ENCODE measurements at places on chromosomes 7 and 10. TPM values are rescaled to one million over a fixed set of nuclear protein-coding genes. Genes with fewer than 3 reads are reported as not detected.

Gene TMEM140
- total RNA-seq: 6.1 TPM

Gene MSMB
- total RNA-seq: 4.0 TPM

Gene HOXA13
- total RNA-seq: 0.68 TPM

Gene ARHGAP12
- 62.3 TPM for total RNA-seq

Gene PLEKHS1
- total RNA-seq: not detected

Gene GJD4
- total RNA-seq: not detected

Gene HIBADH
- 37.3 TPM for total RNA-seq

GRCh38 chr10:63286340-63286739, 153.2 kb downstream of the NRBF2 start:
- no peak for DNase-seq

GRCh38 chr7:131619336-131620305, 63.2 kb upstream of the PODXL start:
- peak; percentile 96 for DNase-seq

GRCh38 chr7:151819866-151820265, 57.0 kb downstream of the PRKAG2 start:
- peak; percentile 41 for DNase-seq

GRCh38 chr10:13346283-13347042, 1.6 kb downstream of the SEPHS1 start:
- DNase-seq: no peak

DNA sequence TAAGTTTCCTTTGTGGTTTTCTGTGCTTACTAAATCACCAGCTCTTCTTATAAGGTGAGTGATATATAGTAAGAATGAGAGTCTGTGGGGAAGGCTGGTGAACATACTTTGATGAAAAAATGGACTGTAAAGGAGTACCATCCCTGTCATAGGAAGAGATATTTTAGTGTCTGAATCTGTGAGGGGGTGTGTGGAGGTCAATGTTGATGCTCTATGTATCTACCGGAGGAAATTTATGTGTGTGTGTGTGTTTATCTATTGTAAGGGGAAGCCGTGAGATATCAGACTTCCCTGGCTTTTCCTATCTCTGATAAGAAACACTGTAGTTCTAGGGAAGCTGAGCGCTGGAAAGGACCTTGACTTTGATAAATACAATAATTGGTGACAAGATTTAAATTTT, 179.0 kb downstream of the PCDH15 start:
- DNase-seq: no peak

GRCh38 chr7:67311901-67312300, 315.3 kb downstream of the TYW1 start:
- no peak for DNase-seq

DNA sequence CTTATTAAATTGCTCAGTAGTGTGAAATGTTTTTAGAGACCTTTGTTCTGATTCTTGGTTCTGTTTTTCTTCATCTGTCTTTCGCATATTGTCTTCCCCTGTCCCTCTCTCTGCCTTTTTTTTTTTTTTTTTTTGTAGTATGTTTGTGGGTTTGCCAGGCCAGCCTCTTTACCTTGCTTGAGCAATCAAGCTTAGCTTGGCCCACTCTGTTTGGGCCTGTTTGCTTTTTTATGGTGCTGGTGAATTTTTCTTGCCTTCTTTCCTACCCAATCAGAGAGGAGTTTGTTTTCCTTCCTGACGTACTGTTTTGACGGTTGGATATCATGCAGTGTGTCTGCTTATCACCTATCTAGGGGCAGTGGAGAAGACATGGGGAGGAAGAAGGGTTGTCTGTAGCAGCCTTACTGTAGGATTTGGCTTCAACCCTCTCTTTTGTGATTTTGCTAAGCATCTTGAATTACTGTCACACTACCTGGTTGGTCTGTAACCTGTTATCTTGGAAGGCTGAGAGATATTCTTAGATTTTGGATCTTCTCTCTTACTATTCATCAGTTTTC, 64.0 kb downstream of the BBS9 start:
- no peak for DNase-seq

DNA sequence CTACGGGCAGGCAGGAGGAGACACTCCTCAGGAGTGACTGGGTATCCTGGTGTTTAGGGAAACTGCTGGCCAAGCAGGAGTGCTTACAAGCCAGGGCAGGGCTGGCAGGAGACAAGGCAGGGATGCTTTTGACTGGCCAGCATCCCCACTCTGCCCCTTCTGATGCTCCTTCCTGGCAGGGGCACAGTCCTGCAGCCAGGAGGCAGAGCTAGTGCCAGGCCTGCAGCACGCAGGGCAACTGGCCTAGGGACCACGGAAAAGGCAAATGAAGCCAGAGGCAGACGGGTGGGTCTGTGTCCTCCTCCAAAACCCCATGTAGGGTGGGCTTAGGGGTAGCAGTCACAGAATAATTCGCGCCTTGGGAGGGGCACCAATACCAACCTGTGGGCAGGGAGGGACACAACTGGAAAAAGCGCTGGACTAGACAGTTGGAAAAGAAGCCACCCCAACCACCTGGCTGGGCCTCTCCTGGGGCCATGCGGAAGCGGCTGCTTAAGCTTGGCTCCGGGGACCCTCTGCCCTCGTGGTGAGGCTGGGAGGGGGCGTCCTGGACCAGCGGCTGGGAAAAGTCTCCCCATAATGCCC, 4.8 kb downstream of the IMPDH1 start:
- DNase-seq: no peak

DNA sequence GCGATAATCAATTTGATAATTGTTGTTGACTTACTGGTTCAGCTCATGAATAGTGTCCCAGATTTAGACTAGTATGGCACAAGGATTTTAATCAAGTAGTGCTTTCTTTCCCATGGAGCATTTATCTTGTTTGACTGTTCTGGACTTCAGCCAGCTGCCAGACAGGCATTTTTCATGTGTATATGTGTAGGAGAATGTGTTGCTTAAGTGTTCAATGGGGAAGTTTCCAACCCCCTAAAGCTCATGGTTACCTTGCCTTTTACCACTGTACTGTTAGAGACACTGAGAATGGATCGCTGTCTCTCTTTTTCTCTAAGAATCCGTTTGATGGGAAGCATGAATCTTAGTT, 103.9 kb downstream of the LRRC4 start:
- DNase-seq: no peak

GRCh38 chr10:118266098-118266748, 75.9 kb downstream of the FAM204A start:
- DNase-seq: no peak

DNA sequence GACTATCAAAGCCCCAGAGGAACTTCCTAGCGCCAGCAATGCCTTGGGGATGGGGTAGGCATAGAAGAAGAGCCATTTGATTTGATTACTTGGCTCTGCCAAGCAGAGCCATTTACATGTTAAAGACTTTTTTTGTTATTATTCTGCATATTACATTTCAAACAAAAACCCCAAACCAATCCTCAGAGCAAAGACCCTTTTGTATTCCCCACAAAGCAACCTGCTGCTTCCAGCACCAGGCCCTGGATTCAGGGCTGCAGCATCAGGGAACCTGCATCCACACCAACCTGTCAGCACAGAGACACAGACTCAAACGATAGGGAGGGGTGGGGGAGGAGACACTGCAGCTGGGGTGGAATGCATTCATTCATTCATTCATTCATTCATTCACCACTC, 73.2 kb downstream of the GRID1 start:
- no peak for DNase-seq

DNA sequence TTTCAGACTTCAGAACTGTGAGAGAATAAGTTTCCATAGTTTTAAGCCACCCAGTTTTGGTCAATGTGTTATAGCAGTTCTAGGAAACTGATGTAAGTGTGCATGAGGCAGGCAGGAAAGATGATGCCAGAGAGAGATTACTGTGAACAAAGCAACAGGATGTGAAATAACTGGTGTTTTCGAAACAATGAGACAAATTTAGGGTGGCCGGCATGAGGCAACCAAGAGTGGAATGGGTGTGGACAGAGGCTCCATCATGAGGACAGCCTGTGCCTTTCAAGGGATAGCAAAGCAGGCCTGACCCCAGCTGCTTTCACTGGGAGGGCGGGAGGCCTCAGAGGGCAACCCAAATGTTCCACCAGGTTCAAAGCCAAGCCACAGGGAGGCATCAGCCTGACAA, 67.3 kb upstream of the UCN3 start:
- DNase-seq: no peak

GRCh38 chr7:77370606-77371005, 45.5 kb downstream of the GSAP start:
- no peak for DNase-seq

- DNase-seq: peak; percentile 56
Measured at GRCh38 chr7:47622946-47623640, 41.2 kb upstream of the TNS3 start.

DNA sequence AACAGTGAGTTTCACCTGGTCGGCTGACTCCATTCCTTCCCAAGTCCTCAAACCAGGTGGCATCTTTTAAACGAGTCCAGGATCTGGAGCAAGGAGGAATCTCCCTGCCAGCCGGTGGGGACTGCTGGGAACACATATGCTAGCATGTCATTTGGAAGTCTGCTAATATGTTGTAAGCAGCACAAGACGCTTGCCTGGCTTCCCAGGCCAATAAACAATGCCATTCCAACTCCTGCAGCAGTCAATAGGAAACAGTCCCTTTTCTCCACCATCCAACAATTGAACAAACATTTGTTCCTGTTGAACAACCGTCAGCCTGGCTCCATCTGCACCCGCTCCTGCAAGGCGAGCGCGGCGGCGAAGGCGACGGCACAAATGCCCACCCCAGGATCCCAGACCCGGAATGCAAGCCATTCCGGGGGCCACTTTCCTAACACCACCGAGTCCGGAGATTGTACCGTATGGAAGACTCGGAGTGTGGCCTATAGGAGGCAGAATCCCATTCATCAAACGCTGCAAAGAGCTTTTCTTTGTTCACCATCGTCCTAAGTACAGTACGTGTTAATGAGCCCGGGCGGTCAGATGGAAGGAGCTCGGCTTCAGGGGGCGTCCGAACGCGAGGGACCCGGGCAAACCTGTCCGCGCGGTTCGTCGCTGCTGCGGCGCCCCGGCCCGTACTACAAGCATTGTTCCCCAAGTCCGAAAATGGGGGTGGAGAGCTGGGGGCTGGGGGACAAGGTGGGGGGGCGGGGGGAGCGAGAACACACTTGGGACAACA, 1.6 kb downstream of the FAM53B start:
- peak; percentile 40 for DNase-seq

- peak; percentile 28 for DNase-seq
Measured at GRCh38 chr10:22658745-22659410, 55.5 kb downstream of the PIP4K2A start.

- peak; percentile 59 for DNase-seq
Measured at GRCh38 chr10:93815304-93816096, 57.8 kb downstream of the LGI1 start.

DNA sequence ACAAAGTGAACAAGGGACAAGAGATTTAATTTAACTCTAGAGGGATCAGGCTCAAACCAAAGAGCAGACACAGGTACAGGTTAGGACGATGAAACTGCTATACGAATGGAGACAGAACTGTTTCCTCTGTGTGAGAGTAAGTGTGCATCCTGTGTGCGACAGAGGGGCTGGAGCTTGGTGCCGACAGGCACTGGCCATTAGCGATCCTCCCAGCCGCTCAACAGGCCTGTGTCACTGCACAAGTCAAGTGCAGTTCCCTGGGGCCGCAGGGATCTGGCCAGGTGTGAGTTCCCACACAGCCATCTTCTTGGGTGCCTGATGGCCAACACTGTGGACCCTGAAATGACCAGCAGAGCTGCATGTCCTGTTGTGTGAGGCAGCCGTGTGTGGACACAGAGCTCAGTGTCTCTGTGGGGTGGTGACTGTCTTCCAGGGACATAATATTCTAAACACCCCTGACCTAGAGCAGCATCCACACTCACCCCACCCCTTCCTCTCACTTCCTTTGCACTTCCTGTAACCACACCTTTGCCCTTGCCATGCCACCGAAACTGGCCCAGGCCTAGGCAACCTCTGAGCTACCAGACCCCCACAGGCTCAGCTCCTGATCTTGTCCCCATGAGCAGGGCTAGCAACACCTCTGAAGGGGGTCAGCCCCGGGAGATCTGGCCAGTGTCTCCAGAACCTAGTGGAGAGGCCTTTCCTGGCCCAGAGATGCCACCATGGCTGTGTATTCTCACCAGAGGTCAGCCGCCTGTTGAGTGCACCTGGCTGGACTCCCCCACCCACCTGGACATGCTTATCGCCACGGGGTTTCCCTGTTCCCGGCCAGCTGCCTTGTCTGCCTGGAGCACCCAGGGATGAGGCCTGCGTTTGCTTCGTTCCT, 11.7 kb upstream of the TBRG4 start:
- no peak for DNase-seq

DNA sequence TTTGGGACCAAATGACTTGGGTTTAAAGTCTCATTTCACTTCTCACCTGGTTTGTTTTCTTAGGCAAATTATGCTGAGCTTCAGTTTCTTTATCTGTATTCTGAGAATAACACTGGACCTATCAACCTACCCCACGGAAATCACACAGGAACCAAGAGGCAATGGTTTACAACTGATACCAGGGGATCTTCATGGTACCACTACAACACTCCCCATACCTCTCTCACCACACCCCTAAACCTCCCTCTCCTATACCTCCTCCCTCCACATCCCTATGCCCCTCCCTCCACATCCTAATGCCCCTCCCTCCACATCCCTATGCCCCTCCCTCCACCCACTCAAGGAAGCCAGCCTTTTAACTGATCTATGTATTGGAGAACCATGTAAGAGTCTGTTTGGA, 9.9 kb downstream of the FAM204A start:
- no peak for DNase-seq

GRCh38 chr7:88789480-88790064, 6.0 kb downstream of the TEX47 start:
- DNase-seq: no peak

DNA sequence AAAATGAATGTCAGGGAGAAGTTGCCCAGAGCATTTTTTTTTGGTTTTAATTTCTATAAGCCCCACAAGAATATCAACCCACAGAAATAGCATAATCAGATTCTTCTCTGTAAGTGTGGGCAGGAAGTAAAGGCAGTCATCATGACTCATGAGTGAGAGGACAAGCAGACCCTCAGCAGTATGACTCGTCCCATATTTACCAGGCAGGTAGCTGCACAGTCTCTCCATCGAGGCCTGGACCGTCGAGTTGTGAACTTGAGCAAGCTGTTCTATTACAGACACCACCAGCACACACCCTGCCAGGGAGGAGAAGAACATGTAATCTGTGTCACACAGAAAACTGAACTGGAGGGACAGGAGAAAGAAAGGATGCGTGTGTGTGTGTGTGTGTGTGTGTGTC, 37.8 kb downstream of the AOAH start:
- DNase-seq: no peak

DNA sequence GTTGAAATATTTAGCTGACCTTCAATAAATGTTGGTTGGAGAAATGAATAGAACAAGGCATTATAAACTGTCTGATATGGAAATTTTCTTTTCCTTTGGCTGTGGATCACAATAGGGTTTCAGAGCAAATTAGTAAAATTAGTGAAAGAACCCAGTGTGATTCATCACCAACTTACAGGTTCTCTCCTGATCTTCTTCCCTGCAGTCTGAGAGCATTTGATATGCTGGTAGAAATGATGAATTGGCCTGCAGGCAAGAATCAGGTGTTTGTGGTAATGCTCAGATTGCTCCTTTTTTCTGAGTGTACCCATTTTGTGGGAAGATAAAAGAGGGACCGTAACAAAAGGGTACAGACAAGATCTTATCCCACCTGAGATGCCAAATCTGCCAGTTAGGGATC, 51.9 kb downstream of the BTAF1 start:
- DNase-seq: no peak

GRCh38 chr7:101542527-101543241, 86.4 kb downstream of the MYL10 start:
- DNase-seq: peak; percentile 83

- DNase-seq: no peak
Measured at GRCh38 chr7:103813970-103814369, 175.5 kb downstream of the RELN start.

- no peak for DNase-seq
Measured at GRCh38 chr10:22491480-22491879, 146.2 kb downstream of the SPAG6 start.

- DNase-seq: peak; percentile 47
Measured at GRCh38 chr7:44196450-44196872, 4.3 kb upstream of the YKT6 start.
